ENCODE measurements at places on chromosomes 5 and 9. TPM values are rescaled to one million over a fixed set of nuclear protein-coding genes. Genes with fewer than 3 reads are reported as not detected.

Gene GPRIN1
- 1.4 TPM for total RNA-seq

Gene CCNI2
- total RNA-seq: 1.4 TPM

Gene WDR38
- total RNA-seq: not detected

Gene LOX
- total RNA-seq: 98.2 TPM

Gene PDE6A
- total RNA-seq: 3.6 TPM
